ENCODE measurements at places on chromosomes 3 and 15. TPM values are rescaled to one million over a fixed set of nuclear protein-coding genes. Genes with fewer than 3 reads are reported as not detected.
A peak's percentile ranks its signal among the peaks of the same experiment; 100 is the strongest.

- H3K27ac ChIP-seq: no peak overlapping the region
- H3K36me3 ChIP-seq: no peaks in the 10 kb centered on the region
- DNase-seq: no peak
These were observed 186.0 kb upstream of the KBTBD8 start for GRCh38 chr3:66812136-66812535.

- no peak overlapping the region for H3K4me3 ChIP-seq
- H3K27me3 ChIP-seq: no peaks in the 10 kb centered on the region
- no peaks in the 10 kb centered on the region for H3K36me3 ChIP-seq
- DNase-seq: no peak
These were observed 96.3 kb downstream of the TPRG1 start for GRCh38 chr3:189267981-189268613.

- no peak for DNase-seq
- H3K4me3 ChIP-seq: no peak overlapping the region
- H3K36me3 ChIP-seq: no peaks in the 10 kb centered on the region
These were observed 6.3 kb downstream of the PDZRN3 start for GRCh38 chr3:73618461-73618860.

The TP63 gene
- 1.6 TPM for total RNA-seq

DNA sequence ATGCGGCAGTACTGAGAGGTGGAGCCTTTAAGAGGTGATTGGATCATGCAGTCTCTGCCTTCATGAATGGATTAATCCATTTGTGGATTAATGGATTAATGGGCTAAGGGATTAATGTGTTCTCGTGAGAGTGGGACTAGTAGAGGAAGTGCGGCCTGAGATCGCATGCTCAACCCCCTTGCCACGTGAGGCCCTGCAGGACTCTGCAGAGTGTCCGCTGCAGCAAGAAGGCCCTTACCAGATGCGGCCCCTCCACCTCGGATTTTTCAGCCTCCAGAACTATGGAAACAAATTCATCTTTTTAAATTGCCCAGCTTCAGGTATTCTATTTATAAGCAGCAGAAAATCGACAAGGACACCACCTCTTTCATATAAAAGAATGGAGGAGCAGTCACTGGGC lies 148.8 kb downstream of the TPRA1 start:
- no peak overlapping the region for H3K27ac ChIP-seq
- no peak overlapping the region for H3K4me3 ChIP-seq

The CCR3 gene
- total RNA-seq: not detected

DNA sequence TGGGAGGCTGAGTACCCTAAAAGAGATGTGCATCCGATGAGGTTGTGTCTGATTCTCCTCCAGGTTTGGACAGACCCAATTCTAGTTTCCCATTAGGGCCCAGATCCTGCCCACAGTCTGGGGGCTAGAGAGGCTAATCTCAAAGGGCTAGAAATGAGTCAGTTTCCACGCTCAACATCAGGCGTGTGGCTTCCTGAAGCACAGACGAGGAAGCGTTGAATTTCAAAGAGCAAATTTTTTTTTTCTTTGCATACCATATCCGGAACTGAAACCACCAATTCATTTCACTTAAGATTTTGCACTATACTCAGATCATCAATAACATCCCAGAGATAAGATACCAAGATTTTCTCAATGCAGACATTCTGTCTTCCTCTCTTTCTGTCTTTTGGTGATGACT lies 173.8 kb upstream of the BCL6 start:
- peak; percentile 62 for DNase-seq
- peak overlapping the region; percentile 89 for H3K4me3 ChIP-seq
- peaks cover 7% of the 10 kb centered on the region for H3K36me3 ChIP-seq

GRCh38 chr3:107986505-107986904 lies 104.3 kb downstream of the CD47 start:
- H3K27ac ChIP-seq: peak overlapping the region; percentile 46
- peaks cover 10% of the 10 kb centered on the region for H3K4me1 ChIP-seq
- no peak for DNase-seq
- H3K36me3 ChIP-seq: no peaks in the 10 kb centered on the region
- no peaks in the 10 kb centered on the region for H3K27me3 ChIP-seq

DNA sequence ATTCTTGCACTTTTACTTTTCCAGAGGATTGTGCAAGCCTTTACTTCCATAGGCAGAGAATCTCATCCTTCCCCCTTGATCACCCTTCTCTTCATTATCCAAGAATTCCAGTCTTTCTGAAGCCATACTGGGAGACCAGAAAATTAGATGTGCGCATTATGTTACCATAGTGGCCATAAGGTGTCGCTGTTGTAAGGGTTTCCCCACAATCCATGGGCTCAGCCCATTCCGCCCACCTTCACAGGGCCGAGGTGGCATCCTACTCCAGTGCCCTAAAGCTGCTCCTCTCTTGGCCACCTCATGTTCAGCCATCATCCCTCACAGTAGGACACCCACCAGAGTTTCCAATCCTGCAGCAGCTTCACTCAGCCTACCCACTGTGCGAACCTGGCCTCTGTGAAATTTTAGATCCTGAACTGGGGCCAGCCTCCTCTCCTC lies 35.0 kb downstream of the CTSH start:
- H3K27me3 ChIP-seq: no peaks in the 10 kb centered on the region
- H3K27ac ChIP-seq: peak overlapping the region; percentile 31
- H3K4me1 ChIP-seq: peaks cover 22% of the 10 kb centered on the region
- peaks cover 6% of the 10 kb centered on the region for H3K36me3 ChIP-seq
- no peak overlapping the region for H3K4me3 ChIP-seq

The SPATA16 gene
- not detected for total RNA-seq

The NANOGP8 gene
- total RNA-seq: not detected

The ARPP21 gene
- total RNA-seq: not detected

GRCh38 chr3:123464211-123464610 lies 15.3 kb upstream of the ADCY5 start:
- no peak overlapping the region for H3K4me3 ChIP-seq
- peaks cover 27% of the 10 kb centered on the region for H3K27me3 ChIP-seq
- H3K36me3 ChIP-seq: no peaks in the 10 kb centered on the region

- no peaks in the 10 kb centered on the region for H3K36me3 ChIP-seq
- peaks cover 27% of the 10 kb centered on the region for H3K27me3 ChIP-seq
- no peak for DNase-seq
- H3K4me3 ChIP-seq: no peak overlapping the region
- H3K27ac ChIP-seq: no peak overlapping the region
- no peaks in the 10 kb centered on the region for H3K4me1 ChIP-seq
These were observed 13.1 kb upstream of the CORO2B start for GRCh38 chr15:68565726-68566125.

The TM4SF18 gene
- total RNA-seq: not detected

The TLNRD1 gene
- 11.3 TPM for total RNA-seq

DNA sequence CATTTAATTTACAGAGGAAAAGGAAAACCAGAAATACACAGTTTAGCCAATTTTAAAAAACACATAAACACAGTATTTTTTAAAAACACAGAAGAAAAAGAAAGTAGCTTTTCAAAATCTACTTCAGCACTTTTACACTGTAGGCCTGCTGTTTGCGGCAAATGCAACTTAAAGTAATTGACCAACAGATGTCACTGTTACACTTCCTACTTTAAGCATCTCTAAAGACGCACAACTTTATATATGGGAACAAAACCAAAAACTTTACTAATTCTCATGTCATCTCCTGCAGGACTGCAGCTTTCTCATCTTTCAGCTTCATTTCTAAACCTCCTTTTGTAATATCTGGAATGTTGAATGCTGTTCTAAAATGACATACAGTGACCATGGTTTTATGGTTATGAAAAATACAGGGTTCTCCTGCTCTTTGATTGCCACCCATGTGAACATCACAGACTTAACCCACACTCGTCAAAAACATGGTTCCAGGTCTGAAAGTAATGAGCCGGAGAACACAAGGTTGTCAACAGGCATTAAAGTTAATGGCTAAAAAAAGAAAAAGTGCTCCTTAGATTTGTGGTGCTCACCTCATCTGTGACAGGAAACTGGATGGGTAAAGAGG lies 107.9 kb downstream of the FMN1 start:
- no peak overlapping the region for H3K27ac ChIP-seq
- no peaks in the 10 kb centered on the region for H3K36me3 ChIP-seq
- DNase-seq: no peak
- H3K27me3 ChIP-seq: no peaks in the 10 kb centered on the region

The SLC9C1 gene
- not detected for total RNA-seq

DNA sequence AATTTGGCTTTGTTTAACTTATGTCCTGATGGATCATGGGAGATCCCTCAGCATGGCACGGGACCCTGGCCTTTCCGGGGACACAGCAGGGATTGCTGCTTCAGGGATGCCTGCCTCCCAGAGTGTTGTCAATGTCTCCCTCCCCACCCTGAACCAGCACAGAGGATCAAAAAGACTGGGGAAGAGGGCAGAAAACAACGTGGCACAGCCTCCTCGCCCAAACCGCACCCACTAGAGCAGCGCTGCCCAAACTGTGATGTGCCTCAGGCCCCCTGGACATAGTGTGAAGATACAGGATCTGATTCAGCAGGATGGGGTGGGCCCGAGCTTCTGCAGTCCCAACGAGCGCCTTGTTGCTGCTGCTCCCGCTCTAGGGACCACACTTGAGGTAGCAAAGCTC lies 34.5 kb downstream of the SLC6A20 start:
- H3K27ac ChIP-seq: no peak overlapping the region
- no peaks in the 10 kb centered on the region for H3K4me1 ChIP-seq
- H3K27me3 ChIP-seq: peaks cover 13% of the 10 kb centered on the region

GRCh38 chr3:193292386-193292785 lies 51.4 kb downstream of the PLAAT1 start:
- H3K27ac ChIP-seq: no peak overlapping the region
- no peaks in the 10 kb centered on the region for H3K27me3 ChIP-seq
- H3K36me3 ChIP-seq: no peaks in the 10 kb centered on the region
- H3K4me3 ChIP-seq: no peak overlapping the region
- no peaks in the 10 kb centered on the region for H3K4me1 ChIP-seq

Measured in activated T-cell treated with anti-CD3 and anti-CD28 coated beads, Interleukin-2, amount 50 U/mL, for 72 hours (primary cell).